ENCODE measurements at places on chromosomes 6 and 20. TPM values are rescaled to one million over a fixed set of nuclear protein-coding genes. Genes with fewer than 3 reads are reported as not detected.

The LINC00237 gene
- total RNA-seq = 0.52 TPM

The ANKEF1 gene
- total RNA-seq = 1.0 TPM

The SLC17A1 gene
- not detected for total RNA-seq

The HTR1B gene
- not detected for total RNA-seq

The EYA4 gene
- 40.2 TPM for total RNA-seq

The PIGT gene
- 16.2 TPM for total RNA-seq

The RNF217 gene
- 27.1 TPM for total RNA-seq

The SMLR1 gene
- total RNA-seq = not detected

The SEMG1 gene
- total RNA-seq = not detected

The DXO gene
- 4.7 TPM for total RNA-seq

The TSBP1 gene
- not detected for total RNA-seq

The PHACTR2 gene
- 38.1 TPM for total RNA-seq

The PKHD1 gene
- total RNA-seq = 38.6 TPM

The NUP43 gene
- 17.2 TPM for total RNA-seq

The PRR18 gene
- total RNA-seq = 0.52 TPM

The PLN gene
- total RNA-seq = 18.3 TPM

The PPP1R3D gene
- 6.8 TPM for total RNA-seq

The NR2E1 gene
- not detected for total RNA-seq

The NHLRC1 gene
- total RNA-seq = 3.1 TPM

The LY6G6F gene
- not detected for total RNA-seq

The BTN1A1 gene
- total RNA-seq = not detected

The RPRD1B gene
- 35.5 TPM for total RNA-seq

The GRM4 gene
- 1.6 TPM for total RNA-seq
